ENCODE measurements at places on chromosomes 6 and 20. TPM values are rescaled to one million over a fixed set of nuclear protein-coding genes. Genes with fewer than 3 reads are reported as not detected.

The GABRR1 gene
- total RNA-seq = not detected

The THBS2 gene
- total RNA-seq = not detected

The C20orf96 gene
- 6.4 TPM for total RNA-seq

DNA sequence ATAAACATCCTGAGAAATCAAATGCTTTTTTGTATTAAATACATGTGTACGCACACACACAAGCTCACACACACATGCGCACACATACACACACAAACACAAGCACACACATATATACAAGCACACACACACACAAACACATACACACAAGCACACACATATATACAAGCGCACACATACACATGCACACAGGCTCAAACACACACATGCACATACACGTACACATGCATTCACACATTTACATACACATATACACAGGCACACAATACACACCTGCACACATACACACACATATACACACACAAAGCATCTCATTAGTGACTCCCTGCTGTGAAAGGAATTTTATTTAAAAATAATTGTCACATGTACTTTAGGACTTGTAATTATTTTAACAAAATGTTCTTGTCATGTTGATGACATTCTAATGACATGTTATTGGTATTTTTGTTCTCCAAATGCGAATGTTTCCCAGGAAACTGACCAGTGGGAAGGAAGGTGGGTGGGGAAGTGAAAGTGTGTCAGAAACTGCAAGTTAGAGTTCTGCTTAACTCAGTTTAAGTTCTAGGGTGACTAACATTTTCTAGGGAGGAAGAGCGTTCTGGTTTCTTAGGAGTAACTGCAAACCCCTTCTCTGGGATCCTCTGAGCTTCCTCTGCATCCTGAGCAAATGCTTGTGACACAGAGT is 113.9 kb upstream of the ZNF217 start:
- DNase-seq = peak; percentile 37

- peak; percentile 68 for DNase-seq
Observed at GRCh38 chr6:154229786-154230185, 126.8 kb downstream of the IPCEF1 start.

DNA sequence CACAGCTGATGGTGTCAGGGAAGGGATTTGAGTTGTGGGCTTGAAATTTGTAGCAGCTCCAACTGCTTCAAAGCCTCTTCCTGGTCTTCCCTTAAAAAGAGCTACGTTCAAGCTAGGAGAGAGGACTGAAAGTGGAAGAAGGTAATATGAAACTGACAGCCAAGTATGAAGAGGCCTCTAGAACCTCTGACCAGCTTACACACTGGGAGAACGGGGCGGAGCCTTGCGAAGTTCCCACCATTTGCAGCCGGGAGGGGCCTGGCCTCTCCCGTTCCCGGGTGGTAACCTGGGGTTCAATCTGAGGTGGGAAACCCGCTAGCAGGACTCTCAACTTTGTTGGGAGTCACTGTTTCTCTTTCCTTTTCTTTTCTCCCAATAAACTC is 97.8 kb upstream of the PDE10A start:
- no peak for DNase-seq

DNA sequence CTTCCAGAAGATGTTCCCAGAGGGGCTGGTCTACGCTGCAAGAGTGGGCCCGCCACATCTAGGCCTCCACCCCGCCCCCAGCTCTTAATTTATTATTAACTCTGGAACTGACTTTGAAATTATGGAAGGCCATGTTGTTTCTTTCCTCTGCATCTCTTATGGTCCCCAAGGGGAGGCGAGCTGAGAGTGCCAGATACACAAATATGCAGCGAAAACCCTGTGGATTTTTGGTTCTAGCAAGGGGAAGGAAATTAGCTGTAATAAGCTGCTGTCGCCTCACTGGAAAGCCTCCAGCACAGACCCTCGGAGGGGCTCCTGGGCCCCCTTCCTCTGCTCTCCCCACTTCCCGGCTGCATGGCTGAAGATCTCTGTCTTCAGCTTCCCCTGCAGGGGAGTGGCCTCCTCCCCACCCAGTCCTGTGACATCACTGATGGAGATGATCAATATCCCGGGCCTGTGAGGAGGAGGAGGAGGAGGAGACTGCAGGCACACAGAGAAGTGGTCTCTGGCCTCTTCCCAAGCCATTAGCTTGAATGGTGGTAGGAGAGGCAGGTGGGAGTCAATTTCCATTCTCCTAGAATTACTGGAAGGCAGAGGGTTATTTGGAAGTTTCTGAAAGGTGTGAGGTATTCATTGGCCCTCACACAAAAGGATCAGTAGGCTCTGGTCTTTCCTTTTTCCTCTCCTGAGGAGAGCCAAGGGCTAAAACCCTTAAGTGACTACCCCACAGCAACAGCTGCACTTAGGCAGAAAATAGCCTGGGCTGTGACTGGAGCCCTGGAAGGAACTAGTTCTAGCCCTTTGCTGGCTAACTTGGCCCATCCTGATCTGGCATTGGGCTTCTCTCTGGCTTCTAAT is 39.7 kb upstream of the CCDC167 start:
- DNase-seq = no peak

- no peak for DNase-seq
Observed at GRCh38 chr6:61751986-61752385, 534.0 kb downstream of the KHDRBS2 start.

GRCh38 chr20:48335308-48336050 is 492.3 kb downstream of the PREX1 start:
- no peak for DNase-seq

DNA sequence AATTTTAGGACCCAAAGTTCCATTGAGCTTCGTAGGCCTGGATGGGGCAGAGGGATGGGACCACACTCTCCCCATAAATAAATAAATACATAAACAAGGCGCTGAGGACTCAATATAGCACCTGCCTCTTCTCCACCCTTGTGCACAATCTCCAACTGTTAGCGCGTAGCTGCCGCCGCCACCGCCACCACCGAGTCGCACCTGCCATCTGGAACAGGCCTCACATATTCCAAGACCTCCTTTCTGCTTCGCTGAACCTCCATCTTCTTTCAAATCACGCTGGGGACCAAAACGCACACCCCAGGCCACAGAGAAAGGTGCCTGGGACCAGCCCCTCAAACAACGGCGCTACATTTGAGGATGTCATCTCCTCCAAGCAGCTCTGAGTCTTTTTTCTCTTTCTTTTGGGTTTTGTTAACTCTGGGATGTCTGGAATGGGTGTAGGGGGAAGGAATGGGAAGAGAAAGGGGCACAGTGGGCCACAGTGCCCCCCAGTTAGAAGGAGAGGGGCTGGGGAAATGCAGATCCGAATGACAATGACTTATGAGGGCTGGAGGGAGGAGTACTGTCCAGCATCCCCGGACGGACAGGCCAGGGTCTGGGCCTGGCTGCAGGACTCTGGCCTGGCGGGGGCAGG is 49.7 kb downstream of the NOL4L start:
- no peak for DNase-seq

GRCh38 chr6:149209871-149210775 is 107.4 kb upstream of the TAB2 start:
- peak; percentile 35 for DNase-seq
